ENCODE measurements at places on chromosomes 7 and 10. TPM values are rescaled to one million over a fixed set of nuclear protein-coding genes. Genes with fewer than 3 reads are reported as not detected.

The PRSS37 gene
- total RNA-seq = not detected

The DNAH11 gene
- total RNA-seq = 1.1 TPM

The TFPI2 gene
- total RNA-seq = 0.24 TPM

The HECTD2 gene
- 5.5 TPM for total RNA-seq

The PSMC2 gene
- 73.1 TPM for total RNA-seq

The CTNNA3 gene
- total RNA-seq = not detected

All from esophagus mucosa (tissue), 1 donor.